ENCODE measurements at places on chromosomes 3 and 15.

GRCh38 chr3:10653866-10654611 lies 148.7 kb upstream of the ATP2B2 start:
- DNase-seq = no peak

GRCh38 chr15:42182961-42183360 lies 25.1 kb downstream of the VPS39 start:
- no peak for DNase-seq

- DNase-seq = no peak
Measured at GRCh38 chr3:5295191-5295690, 107.7 kb downstream of the EDEM1 start.

- no peak for DNase-seq
Measured at GRCh38 chr15:48823237-48823636, 12.4 kb upstream of the CEP152 start.

DNA sequence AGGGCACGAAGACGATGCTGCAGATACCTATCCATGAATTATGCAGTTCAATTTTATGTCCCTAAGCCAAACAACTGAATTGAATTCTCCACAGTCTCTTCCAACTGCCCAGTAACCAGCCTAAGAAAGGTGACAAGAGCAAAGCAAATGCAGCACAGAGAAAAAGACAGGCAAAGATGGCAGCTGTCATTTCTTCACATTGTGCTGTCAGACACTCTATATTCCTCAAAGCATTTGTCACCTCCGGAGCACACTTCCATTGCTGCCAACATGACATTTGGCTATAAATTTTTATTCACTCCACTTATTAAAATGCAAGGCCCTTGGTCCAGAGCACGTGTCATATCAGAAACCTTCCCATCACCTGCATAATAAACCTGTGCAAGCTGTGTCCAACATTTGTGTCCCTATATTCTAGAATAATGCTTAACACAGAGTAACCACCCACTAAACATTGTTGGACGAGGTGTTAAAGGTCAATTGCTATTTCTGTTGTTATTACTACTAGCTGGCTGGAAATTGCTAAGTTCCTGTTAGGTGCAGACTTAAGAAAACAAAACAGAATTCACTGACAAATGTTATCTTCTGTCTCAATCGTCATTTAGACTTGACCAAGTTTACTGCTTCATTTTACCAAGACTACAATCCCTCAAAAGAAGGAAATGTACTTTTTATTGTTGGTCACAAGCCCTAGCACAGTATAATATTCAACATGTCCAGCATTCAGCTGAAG lies 89.7 kb downstream of the MAGI1 start:
- no peak for DNase-seq

DNA sequence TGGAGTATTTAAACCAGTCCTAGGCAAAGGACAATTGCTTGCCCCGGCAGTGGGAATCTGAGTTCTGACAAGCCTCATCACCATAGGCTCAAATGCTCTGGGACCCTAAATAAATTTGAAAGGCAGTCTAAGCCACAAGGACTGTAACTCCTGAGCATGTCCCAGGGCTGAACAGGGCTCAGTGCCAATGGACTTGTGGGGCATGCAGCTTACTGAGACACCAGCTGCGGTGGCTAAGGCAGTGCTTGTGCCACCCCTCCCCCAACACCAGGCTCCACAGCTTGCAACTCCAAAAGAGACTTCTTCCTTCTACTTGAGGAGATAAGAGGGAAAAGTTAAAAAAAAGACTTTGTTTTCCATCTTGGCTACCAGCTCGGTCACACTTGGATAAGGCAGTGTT lies 289.7 kb upstream of the DCBLD2 start:
- no peak for DNase-seq

- DNase-seq = no peak
Measured at GRCh38 chr3:40593351-40593750, 68.6 kb downstream of the ZNF621 start.

DNA sequence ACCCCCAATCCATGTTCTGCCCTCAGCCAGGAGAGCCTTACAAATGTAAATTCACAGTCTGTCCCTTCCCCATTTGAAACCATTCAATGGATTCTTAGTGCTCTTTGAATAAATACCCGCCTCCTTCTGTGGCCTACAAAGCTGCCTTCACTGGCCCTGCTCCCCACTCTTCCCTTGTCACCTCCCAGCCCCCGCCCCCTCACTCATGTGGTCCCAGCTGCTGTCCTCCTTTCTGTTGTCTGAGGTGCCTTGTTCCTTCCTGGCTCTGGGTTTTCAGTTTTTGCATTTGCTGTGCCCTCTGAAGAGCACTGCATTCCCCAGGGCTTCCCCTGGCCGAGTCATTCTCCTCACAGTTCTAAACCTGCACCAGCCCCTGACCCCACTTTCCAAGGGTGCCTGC lies 3.2 kb downstream of the EFCAB12 start:
- no peak for DNase-seq

DNA sequence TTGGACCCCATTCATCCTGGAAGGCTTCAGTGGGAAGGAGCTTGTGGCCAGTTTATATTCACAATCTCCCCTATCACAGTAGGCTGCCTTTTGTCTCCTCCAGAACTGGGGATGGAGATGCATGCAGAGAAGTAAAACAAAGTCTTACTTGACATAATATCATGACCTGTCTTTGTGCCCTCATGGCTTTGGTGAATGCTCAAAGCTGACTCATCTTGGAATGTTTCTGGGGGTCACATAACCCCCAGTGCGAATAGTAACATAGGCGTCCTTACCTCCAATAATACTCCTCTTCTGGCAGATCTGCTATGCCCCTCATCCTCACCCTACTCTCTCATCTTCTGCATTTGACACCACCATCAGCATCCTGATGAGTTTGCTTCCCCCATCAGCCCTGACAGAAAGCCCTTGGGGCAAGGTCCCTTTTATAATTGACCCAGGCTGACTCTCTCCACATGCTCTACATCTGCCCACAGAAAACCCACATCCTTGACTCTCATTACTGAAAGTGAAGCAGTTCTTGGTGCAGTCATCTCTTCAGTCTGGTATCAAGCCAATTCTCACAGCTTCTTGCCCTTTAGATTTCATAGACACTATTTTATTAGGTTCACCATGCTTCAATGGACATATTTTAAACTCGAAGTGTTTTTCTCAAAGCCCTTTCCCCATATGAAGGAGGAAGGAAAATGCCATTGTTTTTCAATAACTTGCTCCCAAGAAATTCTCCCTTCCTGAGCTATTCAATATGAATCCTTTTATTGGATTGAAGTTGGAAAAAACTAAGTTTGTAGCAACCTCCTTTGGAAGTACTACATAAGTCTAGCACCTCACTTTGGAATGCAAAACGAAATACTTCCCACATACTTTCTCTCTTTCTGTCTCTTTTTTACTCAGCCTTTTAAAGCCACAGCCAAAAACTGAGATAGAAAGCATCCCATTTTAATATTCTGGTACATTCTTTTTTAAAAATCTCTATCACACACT lies 36.6 kb downstream of the OSTN start:
- no peak for DNase-seq

- no peak for DNase-seq
Measured at GRCh38 chr3:134003066-134003465, 26.7 kb downstream of the SLCO2A1 start.

DNA sequence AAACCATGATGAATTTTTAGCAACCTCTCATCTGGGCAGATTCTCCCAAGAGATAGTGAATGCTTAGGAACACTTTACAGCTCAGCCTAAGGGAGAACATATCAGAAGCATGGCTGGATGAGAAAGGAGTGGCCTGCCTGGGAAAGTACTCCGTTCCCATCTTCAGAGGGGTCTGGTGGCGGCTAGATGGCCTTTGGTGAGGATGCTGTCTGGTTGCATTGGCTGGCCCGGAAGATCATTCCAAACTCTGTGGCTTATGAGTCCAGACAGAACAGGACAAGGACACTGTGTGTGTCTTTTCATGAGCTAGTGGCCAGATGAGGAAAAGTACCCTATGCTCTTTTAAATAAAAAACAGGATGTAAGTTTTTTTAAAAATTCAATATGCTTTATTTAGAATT lies 51.2 kb downstream of the CRTC3 start:
- DNase-seq = no peak

DNA sequence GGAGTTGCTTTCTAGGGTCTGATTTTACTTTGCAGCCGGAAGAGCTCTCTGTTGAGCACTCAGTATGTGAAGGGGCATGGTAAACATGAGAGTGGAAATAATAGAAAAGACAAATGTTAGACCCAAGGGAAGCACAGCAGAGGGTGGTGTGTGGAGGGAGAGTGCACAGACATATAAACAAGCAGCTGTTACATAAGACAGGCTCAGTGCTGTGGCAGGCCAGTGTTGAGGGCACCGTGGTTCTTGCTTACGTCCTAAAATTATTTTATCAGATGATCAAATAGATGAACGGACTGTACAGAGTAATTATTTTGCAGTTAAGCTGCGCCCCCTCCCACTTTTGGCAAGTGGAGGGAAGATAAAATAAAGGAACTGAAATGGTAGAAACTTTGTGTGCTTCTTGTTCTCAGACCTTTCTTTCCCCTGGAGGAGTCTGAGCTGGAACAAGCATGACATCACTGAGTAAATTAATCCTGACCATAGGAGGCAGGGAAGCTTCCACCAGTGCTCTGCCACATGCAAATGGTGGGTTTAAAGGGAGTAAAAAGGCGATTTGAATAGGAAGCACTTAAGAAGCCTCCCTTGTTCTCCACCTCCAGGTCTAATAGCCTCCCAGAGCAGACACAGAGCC lies 205.6 kb downstream of the IL20RB start:
- no peak for DNase-seq

DNA sequence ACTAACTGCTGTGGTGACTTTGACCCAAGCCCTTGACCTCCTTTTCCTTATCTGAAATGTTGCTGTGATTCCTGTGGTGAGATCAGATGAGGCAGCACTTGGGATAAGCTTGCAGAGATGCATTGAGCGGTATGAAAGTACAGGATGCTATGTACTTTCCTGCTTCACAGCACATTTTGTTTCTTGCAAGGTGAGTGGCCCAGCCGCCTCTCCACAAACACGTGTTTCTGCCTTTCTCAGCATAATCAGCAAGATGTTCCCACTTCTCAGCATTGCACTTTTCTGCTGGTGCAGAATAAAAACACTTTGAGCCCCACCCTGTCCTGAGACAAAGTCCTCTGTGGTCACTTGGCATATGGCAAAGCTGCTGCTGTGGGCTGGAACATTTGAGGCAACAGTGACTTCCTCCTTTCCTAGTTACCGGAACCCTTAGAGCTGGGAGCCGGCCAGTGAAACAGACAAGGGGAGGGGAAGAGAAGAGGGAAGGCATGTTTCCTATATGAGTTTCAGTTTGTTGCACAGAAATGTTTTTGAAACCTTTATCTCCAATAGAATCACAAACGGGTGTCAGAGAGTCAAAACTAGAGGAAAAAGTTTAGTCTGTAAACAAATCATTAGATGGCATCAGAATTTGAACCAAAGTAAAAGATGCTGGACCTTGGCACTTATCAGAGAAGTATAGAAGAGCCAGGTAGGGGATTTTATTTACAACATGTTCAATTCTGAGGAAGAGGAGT lies 5.0 kb downstream of the NUDT16 start:
- DNase-seq = no peak

DNA sequence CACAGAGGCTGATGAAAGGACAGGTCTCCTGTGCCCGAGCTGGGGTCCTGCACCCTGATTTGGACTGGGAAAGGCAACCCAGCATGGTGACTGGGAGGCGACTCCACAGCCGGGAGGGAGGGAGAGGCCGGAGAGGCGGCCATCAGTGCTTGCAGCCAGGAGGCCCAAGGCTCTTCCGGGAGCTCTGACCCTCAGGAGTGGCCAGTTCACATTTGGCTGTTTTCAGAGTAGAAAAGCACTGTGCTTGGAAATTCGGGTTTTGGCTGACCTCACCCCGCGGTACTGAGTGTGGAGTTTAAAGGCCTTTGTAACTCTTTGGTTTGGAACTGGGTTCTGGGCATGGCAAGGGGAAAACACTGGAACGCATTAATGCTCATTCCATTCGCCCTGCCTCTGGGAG lies 31.9 kb downstream of the SMAD6 start:
- no peak for DNase-seq

GRCh38 chr15:70853973-70854665 lies at the start of gene LARP6:
Gene LARP6 (minus strand): TSS chr15:70854157. CDS start chr15:70854088, 69 bp downstream.
- no peak for DNase-seq

GRCh38 chr15:85826756-85827515 lies 32.2 kb upstream of the KLHL25 start:
- no peak for DNase-seq

GRCh38 chr3:65540666-65541065 lies 498.1 kb downstream of the MAGI1 start:
- DNase-seq = no peak

DNA sequence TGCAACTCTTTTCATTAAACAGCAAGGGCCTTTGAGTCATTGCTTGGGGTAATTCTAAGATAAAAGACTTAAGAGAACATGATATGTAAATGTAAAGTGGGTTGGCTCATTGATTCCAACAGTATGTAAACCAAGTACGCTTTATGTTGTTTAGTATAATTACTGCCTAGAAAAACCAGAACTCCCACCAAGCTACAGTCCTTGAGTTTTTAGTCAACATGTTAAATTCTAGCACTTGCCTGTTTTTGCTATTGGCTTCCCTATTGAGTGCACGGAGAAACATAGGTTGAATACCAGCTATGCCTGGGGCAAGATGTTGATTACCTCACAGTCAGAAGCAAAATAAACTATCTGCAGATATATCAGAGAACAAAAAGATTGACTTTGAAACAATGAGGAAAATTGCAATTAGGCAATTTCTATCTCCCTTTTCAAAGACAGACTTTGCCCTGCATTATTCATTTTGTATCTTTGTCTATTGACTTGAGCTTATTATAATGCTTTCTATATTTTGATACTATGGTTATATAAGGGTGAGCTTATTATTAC lies 179.3 kb downstream of the ZPLD1 start:
- DNase-seq = no peak

DNA sequence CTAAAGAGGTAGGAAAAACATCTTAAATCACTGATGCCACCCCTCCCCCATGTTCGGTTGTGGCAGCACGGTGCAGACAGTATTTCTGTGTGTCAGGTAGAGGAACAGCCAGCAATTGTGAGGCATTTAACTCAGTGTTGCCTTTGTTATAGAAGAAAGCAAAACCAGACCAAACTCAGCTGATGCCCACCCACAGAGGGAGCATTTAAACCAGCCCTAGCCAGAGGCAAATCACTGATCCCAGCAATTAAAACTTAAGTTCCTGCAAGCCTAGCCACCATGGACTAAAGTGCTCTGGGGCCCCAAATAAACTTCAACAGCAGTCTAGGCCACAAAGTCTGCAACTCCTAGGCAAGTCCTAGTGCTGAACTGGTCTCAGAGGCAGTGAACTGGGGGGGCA lies 94.5 kb downstream of the CFAP20DC start:
- DNase-seq = no peak

- DNase-seq = no peak
Measured at GRCh38 chr15:45653702-45654424, 19.0 kb downstream of the SQOR start.

DNA sequence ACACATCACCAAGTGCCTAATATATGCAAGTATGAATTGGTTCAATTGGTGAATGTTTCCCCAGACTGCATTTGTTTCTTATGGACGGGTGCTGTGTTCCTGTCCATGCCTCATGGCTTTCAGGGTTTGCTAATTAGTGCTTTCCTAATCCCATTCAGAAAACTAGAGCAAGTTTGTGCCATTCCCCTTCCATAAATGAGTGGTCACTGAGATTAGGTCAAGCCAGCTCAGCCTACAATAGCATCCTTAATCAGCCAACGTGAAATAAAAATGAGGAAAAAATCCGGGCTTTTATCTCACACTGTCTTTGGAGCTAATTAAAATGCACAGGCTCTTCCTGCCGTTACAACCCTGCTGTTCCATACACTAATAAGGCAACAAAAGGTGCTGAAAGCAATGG lies 788.8 kb downstream of the ROBO1 start:
- no peak for DNase-seq

- no peak for DNase-seq
Measured at GRCh38 chr15:40853241-40853890, 9.5 kb downstream of the SPINT1 start.

Data from stimulated activated CD4-positive, alpha-beta T cell treated with anti-CD3 and anti-CD28 coated beads, Interleukin-15, amount 100 ng/mL, for 1 hour (primary cell).